ENCODE measurements at places on chromosomes 5 and 9. TPM values are rescaled to one million over a fixed set of nuclear protein-coding genes. Genes with fewer than 3 reads are reported as not detected.

Gene GRXCR2
- total RNA-seq: not detected

Gene LRRC19
- not detected for total RNA-seq

Gene CEP120
- total RNA-seq: 17.7 TPM

Gene JAKMIP2
- total RNA-seq: 0.50 TPM

Gene CCNO
- not detected for total RNA-seq

Gene TAS2R1
- not detected for total RNA-seq

Gene SLC36A2
- not detected for total RNA-seq

Gene DIAPH1
- total RNA-seq: 46.4 TPM

Gene DPH7
- total RNA-seq: 25.5 TPM

Gene ITGA1
- 4.1 TPM for total RNA-seq

Gene SLC4A9
- total RNA-seq: not detected

Gene HMGCR
- 107 TPM for total RNA-seq

All from smooth muscle cell of trachea (primary cell).